ENCODE measurements at places on chromosomes 4 and X.

- no peak for DNase-seq
These were observed 47.7 kb downstream of the ZFYVE28 start for GRCh38 chr4:2370597-2371320.

DNA sequence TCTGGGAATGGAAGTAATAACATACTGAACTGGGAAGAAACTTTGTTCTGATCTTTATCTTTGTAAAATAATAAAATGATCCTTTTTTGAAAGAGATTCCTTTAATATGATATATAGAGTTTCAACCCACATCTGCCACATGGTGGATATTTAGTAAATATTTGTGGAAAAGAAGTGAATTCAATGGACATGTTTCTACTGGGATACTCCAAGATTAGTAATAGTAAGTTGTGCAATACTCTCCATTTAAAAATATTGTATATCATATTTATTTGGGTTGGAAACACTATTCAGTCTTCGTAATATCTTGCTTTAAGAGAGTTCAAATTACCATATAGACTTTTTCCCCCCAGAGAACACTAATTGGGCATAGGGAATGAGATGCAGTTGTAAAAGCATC lies 17.8 kb upstream of the ARSJ start:
- DNase-seq: no peak

DNA sequence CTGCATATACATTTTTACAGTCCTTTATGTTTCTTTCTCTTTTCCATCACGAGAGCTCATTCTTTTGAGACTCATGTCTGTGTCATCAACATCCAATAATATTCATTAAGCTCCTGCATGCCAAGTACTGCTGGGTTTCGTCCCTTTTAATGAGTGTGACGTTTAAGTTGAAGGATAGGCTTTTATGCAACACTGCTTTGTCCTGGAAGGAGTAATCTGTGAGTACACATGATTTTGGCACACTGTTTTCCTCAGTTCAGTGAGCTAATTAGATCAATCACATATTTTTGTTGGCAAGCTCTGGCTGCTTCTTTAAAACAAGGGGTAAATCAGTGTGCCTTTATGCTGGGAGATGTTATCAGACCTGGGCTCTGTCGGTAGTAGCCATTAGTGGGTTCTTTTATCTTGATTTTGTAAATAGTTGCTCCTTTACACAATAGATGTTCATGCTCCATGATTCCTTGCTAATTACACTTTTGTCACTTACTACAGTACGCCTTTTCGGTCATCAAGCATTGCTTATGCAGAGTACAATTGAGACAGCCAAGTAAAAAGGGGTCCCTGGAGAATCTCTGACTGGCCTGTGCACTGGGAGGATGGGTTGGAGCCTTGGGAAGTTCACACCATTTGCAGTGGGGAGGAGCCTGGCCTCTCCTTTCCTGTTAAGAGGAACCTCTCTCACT lies 132.6 kb downstream of the FHIP1A start:
- DNase-seq: no peak

DNA sequence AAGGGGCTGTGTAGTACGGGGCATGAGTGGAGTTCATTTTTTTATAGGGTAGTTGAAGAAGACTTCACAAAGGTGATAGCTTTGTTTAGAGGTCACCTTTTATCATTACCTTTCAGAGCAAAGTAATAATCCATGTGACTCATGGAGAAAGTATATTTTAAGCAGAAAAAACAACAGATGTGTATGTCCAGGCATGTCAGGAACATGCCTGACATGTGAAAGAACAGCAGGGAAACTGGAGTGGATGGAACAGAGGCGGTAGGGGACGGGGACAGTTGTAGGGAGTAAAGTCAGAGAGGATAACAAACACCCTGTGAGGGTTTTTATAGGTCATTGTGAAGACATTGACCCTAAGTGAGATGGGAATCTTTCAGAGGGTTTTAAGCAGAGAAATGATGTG lies 107.6 kb downstream of the USP9X start:
- DNase-seq: no peak

GRCh38 chr4:168264903-168265302 lies 53.6 kb downstream of the DDX60 start:
- no peak for DNase-seq

Data from stimulated activated CD8-positive, alpha-beta memory T cell treated with anti-CD3 and anti-CD28 coated beads, Interleukin-4, amount 100 ng/mL, for 24 hours (primary cell).